ENCODE measurements at places on chromosomes 16 and 17.

GRCh38 chr17:1785930-1786329, 24.1 kb downstream of the SERPINF1 start:
- no peaks in the 10 kb centered on the region for H3K27me3 ChIP-seq
- no peaks in the 10 kb centered on the region for H3K36me3 ChIP-seq
- peak overlapping the region; percentile 21 for H3K27ac ChIP-seq
- peaks cover 7% of the 10 kb centered on the region for H3K4me1 ChIP-seq

GRCh38 chr17:80265205-80266068, 4.8 kb downstream of the RNF213 start:
- peaks cover 43% of the 10 kb centered on the region for H3K4me1 ChIP-seq
- no peak for DNase-seq
- peak overlapping the region; percentile 97 for H3K27ac ChIP-seq
- H3K27me3 ChIP-seq: no peaks in the 10 kb centered on the region

- H3K4me1 ChIP-seq: peaks cover 48% of the 10 kb centered on the region
- H3K27me3 ChIP-seq: no peaks in the 10 kb centered on the region
- H3K27ac ChIP-seq: peak overlapping the region; percentile 99
Observed at GRCh38 chr16:27267037-27267677, 1.4 kb downstream of the NSMCE1 start.

- no peaks in the 10 kb centered on the region for H3K27me3 ChIP-seq
- no peaks in the 10 kb centered on the region for H3K4me1 ChIP-seq
- no peak for DNase-seq
- H3K27ac ChIP-seq: no peak overlapping the region
- H3K4me3 ChIP-seq: no peak overlapping the region
Observed at GRCh38 chr16:59684911-59685310, 950.8 kb upstream of the GOT2 start.

GRCh38 chr17:68435876-68436842, 21.1 kb downstream of the WIPI1 start:
- H3K27me3 ChIP-seq: no peaks in the 10 kb centered on the region
- peaks cover 37% of the 10 kb centered on the region for H3K4me1 ChIP-seq
- DNase-seq: peak; percentile 58
- H3K36me3 ChIP-seq: peaks cover 2% of the 10 kb centered on the region
- H3K4me3 ChIP-seq: peak overlapping the region; percentile 79

DNA sequence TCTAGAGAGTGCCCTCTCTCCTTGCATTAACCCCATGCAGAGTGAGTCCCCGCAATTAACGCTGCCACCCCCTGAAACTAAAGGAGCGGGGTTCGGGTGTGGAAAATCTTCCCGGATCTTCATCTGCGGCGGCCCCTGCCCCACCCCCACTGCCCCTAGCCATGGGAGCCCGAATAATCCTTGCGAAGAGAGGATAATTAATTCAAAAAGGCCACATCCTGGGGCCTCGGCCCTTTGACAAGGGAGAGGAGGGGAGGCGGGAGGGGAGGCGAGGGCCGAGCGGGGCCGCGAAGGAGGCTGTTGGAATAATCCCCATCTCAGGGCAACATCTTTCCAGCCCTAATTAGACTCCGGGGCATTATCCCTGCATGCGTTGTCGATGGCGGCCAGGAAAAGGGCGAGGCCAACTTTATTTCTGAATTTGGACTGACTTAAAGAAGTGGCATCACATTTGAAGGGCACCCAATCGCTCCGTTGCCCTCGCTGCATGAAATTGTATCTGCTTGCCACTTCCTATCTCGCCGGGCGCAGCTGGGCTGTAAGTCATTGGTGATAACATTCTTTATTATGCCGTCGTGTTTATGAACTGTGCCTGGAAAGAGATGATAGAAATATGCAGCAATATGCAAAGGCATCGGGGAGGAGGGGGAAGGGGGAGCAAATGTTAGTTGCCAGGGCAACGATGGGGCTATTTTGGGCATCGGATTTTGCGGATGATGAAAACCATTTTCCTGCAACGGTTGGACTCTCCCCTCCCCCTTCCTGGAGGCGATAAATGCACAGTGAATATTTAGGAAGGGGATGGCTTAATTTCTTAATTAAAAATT, 387.1 kb upstream of the TNRC6C start:
- H3K36me3 ChIP-seq: peaks cover 3% of the 10 kb centered on the region
- H3K4me3 ChIP-seq: peak overlapping the region; percentile 41
- H3K27me3 ChIP-seq: peaks cover 33% of the 10 kb centered on the region
- peaks cover 8% of the 10 kb centered on the region for H3K4me1 ChIP-seq
- peak overlapping the region; percentile 6 for H3K27ac ChIP-seq

GRCh38 chr17:78430892-78431691, 52.6 kb downstream of the PGS1 start:
- H3K36me3 ChIP-seq: no peaks in the 10 kb centered on the region
- H3K4me3 ChIP-seq: no peak overlapping the region
- no peak for DNase-seq
- H3K27me3 ChIP-seq: no peaks in the 10 kb centered on the region
- H3K27ac ChIP-seq: no peak overlapping the region
- H3K4me1 ChIP-seq: peaks cover 2% of the 10 kb centered on the region

- H3K4me3 ChIP-seq: no peak overlapping the region
- H3K27me3 ChIP-seq: no peaks in the 10 kb centered on the region
- no peak for DNase-seq
Observed at GRCh38 chr16:71669926-71670536, 44.0 kb downstream of the MARVELD3 start.

Data from T-helper 17 cell (primary cell).